ENCODE measurements at places on chromosomes 7 and 10.

GRCh38 chr7:133003052-133003910 lies 78.6 kb downstream of the CHCHD3 start:
- DNase-seq = no peak

DNA sequence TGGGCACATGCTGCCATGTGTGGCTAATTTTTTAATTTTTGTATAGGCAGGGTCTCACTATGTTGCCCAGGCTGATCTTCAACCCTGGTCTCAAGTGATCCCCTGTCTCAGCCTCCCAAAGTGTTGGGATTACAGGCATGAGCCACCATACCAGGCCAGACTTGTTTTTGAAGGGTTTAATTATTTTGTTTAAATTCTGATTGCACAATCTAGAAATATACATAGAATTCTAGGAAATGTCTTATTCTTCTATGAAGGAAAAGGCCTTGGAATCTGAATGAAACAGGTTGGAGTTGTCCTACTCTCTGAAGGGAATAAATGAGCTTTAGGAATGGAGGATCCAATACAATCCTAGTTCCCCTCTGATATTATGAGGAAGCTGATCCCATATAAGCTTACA lies 15.5 kb upstream of the JCAD start:
- no peak for DNase-seq

DNA sequence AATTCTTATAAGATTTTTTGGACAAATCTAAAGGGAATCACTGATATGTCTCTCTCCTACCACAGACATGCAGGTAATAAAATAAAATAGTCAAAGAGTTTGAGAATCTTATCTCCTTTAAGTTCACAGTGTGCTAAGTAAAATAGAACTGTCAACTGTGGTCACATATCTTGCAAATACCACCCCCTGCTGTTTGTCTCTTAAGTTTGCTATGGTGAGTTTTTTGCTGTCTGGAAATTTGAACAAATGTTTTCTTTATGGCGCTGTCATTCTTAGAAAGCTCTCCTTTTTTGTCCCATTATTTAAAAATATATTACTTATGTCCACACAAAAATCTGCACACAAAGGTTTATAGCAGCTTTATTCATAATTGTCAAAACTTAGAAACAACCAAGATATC lies 19.6 kb downstream of the GIMAP5 start:
- peak; percentile 46 for DNase-seq

DNA sequence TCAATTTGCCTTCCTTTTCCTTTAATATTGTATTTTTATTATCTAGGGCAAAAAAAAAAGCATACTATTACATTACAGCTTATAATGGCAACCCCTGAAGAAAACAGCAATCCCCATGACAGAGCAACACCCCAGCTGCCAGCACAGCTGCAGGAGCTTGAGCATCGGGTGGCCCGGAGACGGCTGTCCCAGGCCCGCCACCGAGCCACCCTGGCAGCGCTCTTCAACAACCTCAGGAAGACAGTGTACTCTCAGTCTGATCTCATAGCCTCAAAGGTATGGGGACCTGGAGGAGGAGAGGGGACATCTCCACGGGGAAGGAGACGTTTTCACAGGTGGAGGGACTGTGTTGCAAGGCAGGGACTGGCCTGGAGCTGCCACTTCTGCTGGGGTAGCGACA lies 6.8 kb downstream of the STRA8 start:
- no peak for DNase-seq

GRCh38 chr7:103764901-103765300 lies 224.6 kb downstream of the RELN start:
- DNase-seq = no peak

DNA sequence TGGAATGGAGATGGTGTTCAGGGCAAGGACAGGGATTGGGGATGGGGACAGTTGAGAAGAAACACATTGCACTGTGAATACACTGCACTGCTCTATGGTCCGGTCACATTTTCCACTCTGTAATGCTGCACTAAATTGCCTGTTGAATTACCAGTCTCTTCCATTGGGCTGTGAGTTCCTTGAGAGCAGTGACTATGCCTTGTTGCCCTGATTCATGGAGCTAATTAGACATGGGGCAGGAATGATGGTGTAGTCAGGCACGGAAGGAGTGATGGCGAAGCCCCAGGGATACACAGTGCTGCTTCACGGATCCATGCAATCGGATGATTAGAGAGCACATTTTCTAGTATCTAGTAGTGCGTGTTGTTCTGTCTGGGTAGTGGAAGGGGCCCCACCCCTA lies 25.4 kb upstream of the GPAM start:
- no peak for DNase-seq

All from MCF 10A (cell line).